NCI-H146 (cell line): ENCODE measurements at places on chromosomes 5 and 9.

DNA sequence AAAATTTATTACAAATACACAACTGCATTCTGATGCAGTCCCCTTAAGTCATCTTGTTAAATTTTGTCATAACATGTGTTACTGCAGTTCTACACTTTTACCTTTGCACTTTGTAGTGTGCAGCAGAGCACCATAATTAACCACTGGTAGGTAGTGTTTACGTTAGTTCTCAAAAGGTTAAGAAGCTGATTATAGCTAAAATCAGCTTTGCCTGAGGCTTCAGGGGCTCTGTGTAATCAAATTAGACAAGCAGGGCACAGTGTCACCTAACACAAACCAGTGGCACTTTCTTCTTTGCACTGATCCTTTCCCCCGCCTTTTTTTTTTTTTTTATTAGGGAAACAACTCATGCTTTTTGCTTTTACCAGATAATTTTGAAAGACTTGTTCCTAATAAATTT is 26.1 kb downstream of the POU5F2 start:
- peak; percentile 89 for DNase-seq

DNA sequence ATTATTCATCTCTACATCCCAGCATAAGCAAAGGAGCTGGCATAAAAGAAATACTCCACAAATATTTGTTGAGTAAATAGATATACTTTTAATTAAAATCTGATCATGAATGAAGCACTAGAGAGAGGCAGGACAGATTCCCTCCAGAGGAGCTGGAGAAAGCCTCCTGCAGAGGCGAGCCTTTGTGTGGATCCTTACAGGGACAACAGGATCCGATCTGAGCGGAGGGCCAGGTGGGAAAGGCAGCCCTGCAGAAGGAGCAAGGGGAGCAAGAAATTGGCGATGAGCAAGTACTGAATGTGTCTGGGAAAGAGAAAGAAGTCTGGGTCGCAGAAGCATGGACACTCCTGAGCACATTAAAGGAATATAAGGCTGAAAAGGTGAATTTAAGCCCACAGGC is 69.4 kb downstream of the EBF1 start:
- DNase-seq = no peak

DNA sequence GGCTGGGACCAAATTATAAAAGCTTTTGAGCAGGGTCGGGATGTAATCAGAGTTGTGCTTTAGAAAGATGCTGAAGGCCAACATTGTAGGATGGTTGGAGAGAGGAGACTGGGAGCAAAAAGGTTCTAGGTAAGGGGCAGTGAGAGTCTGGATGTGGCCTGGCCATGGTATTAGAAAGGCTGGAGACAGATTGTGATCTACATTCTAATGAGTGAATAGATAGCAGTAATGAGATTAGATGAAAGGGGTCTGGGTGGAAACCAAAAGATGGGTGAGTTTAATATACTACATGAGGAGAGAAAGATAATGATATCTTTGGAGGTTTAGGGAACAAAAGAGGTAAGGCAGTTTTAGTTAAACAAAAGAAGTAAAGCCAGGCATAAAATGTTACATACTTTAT is 88.8 kb upstream of the SH3GL2 start:
- DNase-seq = peak; percentile 18

DNA sequence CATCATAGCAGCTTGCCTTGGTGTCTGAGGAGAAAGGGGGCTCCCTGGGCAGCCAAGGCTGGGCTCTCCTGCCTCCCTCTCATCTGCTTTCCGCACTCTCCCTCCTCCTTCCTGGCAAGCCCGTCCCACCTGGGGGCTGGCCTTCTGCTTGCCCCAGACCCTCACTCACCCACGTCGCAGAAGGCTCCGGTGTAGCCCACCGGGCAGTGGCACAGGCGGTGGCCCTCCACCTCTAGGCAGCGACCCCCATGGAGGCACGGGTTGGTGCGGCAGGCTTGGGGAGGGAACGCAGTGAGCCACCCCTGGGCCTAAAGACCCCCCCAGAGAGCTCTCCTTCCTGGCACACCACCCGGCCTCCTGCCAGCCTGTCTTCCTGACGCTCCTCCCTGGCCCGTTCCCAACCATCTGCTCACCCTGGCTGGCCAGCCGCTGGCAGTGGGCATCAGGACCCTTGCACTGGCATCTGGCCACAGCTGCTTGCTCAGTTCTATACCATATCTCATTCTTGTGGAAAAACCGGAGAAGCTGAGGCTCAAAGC is 4.2 kb upstream of the PFN3 start:
- no peak for DNase-seq

DNA sequence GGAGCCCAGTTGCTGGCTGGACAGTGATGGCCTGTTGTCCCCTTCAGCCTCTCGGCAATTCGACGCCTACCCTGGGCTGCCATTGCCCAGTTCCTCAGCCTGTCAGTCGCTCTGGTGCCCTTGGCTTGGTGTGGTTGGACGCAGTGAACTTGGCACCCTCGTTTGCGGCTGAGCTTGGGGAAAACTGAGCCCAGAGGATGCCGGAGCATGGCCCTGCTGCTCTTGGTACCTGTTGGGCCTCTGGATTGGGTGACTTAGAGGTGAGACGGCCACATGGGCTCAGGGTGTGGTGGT is 16.5 kb downstream of the WNK2 start:
- DNase-seq = no peak

DNA sequence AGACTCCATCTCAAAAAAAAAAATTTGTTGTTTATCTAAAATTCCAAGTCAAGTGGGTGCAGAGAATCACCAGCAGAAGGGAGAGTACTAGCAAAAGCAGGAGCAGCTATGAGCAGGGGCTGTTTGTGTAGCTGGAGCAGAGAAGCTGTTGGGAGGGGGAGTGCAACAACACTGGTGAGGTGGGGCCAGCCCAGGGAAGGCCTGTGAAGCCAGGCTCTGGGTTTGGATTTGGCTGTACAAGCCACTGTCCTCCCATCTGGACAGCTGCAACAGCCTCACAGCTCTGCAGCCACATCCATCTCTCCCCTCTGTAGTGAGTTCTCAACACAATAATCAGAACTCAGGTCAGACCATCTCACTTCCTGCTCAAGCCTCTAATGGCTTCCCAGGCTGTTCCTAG is 59.4 kb downstream of the TMOD1 start:
- no peak for DNase-seq

- DNase-seq = no peak
Observed at GRCh38 chr9:114612272-114612923, 1.3 kb downstream of the TMEM268 start.

DNA sequence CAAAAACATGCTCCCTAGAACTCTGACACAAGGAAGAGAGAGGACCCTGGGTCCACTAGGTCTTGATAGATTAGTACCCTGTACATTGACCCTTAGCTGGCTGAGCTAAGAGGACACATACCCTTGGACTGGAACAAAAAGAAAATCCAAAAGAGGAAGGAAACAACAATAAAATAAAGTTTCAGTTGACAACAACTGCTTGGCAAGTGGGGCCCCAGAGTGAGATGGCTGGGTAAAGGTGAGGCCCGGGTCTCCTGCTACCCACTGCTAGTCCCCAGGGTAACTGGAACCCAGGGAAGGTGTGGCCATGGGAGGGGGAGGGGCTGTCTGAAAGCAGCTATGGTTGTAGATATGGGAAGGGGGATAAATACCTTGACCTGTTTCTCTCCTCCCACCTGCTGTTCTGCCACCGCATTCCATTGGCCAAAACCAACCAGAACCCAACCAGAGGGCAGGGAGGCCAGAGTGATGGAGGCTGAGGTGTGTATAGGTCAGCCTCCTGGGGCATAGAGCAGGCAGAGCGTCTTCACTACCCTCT is 11.7 kb downstream of the TAL2 start:
- DNase-seq = no peak

DNA sequence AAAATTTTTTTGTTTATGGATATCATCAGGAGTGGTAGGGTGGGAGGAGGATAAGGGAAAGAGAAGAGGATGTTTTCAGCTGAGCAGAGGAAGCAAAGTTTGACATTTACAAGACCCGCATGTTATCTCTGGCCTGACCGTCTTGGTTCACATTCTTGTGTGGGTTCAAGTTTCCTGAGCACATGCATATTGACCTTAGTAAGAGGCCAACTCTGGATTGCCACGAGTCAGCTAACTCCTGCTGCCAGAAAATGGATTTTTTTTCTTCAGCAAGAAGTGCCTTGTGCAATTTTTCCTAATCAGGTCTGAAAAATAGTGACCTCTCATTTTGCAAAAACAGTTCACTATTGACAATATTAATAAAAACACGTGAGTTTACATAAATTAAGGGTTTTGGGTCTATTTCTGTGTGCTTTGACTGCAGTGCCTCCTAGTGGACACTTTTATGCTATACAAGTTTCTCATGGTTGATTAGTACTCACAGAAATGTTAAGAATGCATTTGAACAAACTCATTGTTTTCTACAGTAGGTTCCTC is 27.1 kb upstream of the BASP1 start:
- peak; percentile 40 for DNase-seq

DNA sequence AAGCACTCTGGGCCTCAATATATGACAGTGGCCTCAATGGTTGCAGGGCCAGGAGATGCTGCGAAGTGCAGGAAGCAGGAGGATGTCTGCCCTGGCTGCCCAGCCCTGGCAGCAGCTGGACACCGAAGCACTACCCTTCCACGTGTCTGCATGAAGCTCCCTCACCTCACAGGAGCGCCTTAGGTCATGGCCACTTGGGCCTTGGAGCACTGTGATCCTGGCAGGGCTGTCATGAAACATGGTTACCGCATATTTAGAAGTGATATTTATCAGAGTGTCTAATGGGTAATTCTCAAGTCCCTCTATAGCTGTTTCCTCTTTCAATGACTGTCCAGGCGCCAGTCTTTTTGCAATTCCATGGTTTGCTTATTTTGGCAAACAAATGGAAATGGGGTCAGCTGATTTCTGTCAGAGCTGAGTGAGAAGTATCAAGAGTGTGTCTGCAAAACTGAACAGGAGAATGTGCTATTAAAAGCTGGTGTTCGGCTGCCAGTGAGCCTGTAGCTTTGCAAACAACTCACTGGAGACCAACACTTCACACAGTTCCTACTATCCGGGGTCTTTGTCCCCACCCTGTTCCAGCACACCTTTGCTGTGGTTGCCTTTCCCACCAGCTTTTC is 285.9 kb downstream of the KIF4B start:
- DNase-seq = no peak

GRCh38 chr9:86186696-86187095 is 72.8 kb downstream of the C9orf153 start:
- no peak for DNase-seq

DNA sequence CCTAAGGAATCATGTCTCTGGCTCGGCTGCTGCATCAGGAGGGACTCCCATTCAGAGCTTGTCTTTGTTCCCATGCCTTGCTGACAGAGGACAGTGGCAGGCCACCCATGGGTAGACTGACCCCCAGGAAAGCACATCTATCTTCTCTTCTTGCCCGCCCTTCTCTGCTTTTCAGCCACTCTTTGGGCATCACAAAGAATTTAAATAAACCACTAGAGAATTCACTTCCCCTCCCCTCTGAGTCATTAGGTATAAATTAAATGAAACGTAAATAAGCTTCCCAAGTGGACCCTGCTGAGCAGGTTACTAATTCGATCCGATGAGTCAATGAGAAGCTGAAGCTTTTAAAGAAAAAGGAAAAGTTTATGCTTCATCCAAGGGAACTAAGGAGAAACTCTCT is 97.0 kb downstream of the DRD1 start:
- DNase-seq = peak; percentile 24

DNA sequence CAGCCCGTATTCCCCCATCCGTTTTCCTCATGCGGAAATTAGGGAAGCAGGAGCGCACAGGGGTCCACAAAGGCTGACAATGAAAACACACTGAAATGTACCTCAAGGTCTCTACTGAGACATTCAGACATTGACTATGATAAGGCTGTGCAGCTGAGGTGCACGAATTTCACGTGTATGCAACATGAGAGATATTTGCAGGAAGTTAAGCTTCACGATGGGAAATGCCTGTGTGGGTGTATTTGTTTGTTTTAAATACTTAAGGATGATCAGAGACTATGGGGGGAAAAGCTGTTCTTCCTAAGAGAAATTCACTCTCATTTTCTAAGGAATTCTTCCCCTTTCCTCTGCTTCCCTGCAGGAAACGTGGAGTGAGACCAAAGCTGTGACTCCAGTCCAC is 2.6 kb upstream of the SPATA31E1 start:
- no peak for DNase-seq

GRCh38 chr9:81661339-81661738 is 28.0 kb downstream of the TLE1 start:
- DNase-seq = no peak

DNA sequence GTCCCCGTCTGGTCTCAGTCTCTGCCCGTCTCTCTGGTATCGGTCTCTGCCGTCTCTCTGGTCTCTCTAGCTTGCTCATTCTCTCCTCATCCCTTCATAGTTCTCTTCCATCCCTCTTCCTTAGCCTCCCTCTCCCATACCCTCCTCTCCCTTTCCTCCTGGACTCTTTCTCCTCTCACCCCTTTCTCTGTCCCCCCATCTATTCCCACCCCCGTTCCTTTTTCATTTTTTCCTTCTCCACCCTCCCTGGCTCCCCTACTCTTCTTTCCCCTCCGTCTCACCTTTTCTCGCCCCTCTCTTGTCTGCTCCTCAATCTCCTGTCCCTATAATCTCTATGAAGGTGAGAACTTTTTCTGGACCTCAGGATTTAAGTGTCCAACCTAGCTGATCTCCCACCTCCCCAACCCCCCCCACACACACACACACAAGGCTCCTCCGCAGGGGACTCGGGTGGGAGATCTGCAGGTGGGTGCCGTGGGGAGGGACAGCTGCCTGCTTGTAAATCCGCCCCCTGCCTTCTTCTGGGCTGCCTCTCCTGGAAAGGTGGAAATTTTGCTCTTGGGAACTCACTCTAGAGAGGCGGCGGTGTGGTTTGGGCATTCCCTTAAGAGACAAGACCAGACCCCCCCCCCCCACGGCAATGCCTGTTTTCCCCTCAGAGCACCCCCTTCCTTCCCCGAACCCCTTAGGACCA is 953 bp downstream of the UBE2QL1 start:
- DNase-seq = peak; percentile 17

DNA sequence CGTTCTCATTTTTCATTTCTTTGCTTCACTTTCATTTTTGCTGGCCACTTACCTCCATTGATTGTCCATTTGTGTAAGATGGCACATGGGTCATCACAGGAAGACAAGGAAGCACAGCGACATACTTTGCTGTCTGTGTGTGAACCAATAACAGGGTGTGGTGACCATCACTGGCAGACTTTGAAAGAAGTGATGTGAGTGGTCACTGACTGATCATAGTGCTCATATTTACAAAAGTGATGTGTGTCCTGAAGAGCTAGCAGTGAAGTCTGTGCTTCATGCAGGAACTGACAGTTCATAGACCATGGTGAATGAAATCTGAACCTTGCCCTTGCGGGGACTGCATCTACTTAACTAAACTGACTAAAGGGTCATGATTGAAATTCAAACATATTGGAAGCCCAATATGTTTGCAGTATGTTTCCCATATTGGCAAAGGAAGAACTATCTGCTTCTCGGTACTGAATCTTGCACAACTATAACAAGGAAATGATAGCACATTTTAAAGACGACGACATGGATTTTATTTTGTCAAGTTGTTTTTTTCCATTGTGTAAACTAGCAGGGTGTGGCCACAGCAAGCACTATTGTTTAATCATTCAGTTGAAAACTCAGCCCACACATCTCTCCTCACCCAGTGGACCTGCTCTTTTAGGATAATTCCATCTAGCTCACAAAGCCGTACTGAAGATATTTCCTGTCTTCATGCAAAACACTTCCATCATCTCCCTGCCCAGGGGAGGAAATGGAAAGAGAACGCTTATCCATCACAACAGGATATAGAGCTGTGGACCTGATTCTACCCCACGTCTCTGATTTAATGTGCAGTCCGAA is 232.0 kb upstream of the ANKRD55 start:
- DNase-seq = no peak
